ENCODE measurements at places on chromosomes 4 and X.

- DNase-seq: no peak
Observed at GRCh38 chr4:104912518-104912917, 234.2 kb upstream of the TET2 start.

DNA sequence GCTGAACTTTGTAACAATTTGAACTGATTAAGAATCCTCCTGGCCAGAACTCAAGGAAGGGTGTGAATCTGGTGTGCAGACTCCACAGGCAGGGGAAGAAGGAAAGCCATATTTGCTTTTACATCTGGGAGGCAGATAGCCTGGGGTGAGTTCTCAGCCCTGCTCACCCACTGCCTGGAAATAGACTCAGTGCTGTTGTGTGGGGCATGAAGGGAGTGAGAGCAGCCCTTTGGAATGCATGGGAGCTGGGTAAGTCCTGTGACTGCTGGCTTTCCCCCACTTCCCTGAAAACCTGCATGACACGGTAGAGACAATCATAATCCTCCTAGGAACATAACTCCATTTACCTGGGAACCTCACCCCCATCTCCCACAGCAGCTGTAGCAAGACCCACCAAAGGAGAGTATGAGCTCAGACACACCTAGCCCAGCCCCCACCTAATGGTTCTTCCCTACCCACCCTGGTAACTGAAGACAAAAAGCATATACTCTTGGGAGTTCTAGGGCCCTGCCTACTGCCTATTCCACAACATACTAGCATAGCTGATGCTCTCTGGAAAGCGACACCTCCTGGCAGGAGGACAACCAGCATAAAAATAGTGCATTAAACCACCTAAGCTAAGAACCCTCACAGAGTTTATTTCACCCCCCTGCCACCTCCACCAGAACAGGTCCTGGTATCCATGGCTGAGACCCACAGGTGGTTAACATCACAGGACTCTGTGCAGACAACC is 59.3 kb upstream of the UBQLN2 start:
- DNase-seq: no peak

GRCh38 chr4:165461159-165461821 is 82.5 kb downstream of the CPE start:
- no peak for DNase-seq

DNA sequence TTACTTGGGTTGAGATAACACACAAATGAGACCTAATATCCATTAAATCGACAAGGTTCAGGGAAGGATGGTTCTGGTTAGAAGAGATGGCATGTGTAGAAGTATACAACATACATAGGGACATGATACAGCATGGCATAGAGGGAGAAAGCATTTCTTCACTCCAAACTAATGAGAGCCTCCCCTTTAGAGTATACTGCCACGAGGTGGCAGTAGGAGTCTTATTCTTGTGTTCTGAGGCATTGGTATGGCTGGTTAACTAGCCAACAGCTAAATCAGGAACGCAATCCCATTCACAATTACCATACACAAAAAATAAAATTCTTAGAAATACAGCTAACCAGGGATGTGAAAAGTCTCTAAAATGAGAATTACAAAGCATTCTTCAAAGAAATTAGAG is 29.1 kb upstream of the TRO start:
- no peak for DNase-seq

DNA sequence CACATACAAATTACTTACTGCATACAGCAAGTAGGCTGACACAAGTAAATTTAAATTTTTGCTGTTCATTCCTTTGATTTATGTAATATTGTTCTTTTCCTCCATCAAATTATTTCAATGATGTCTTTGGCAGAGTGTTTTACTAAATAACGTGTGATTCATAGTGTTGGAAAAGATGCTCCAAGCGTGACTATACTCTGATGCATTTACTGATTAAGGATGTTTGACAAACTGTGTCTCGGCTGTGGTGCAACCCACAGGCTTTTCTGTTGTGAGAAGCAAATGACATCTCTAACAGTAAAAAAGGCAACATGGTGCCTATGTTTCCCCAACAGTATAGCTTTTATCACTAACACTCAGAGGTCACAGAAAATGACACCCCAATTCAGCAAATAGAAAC is 540.9 kb downstream of the PPP4R3C start:
- DNase-seq: no peak

DNA sequence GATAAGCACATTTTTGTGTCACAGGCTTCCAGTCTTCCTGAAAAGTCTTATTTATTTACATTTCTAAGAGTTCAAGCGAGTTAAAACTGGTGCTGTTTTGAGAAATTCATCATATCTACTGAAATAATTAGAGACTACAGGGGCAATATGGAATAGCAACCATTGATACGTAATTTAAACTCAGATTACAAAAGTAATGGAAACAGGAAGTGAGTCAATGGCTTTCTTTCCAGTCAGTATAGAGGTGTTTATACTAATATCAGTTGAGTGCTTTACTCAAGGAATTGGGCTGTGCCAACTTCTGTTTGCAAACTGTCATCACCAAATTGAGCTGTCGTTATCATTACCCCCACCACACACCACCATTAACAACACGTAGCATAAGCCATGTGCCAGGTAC is 222.7 kb downstream of the COL25A1 start:
- no peak for DNase-seq

Data from stimulated activated CD4-positive, alpha-beta T cell treated with anti-CD3 and anti-CD28 coated beads, Interleukin-15, amount 100 ng/mL, for 1 hour (primary cell).